MCF 10A (cell line): ENCODE measurements at places on chromosomes 12 and 14. TPM values are rescaled to one million over a fixed set of nuclear protein-coding genes. Genes with fewer than 3 reads are reported as not detected.

SYT1 gene
- total RNA-seq, result 7.4 and 10.4 TPM in 2 replicates

NELL2 gene
- total RNA-seq, result not detected in 2 replicates

TAS2R42 gene
- not detected in 2 replicates for total RNA-seq

KRT6A gene
- 1,403 and 1,688 TPM in 2 replicates for total RNA-seq

GARIN6 gene
- total RNA-seq, result not detected in 2 replicates
